NCI-H1930 (cell line): ENCODE measurements at places on chromosomes 11 and 22.

GRCh38 chr22:36302439-36303114 lies 49.6 kb downstream of the APOL1 start:
- DNase-seq = no peak

DNA sequence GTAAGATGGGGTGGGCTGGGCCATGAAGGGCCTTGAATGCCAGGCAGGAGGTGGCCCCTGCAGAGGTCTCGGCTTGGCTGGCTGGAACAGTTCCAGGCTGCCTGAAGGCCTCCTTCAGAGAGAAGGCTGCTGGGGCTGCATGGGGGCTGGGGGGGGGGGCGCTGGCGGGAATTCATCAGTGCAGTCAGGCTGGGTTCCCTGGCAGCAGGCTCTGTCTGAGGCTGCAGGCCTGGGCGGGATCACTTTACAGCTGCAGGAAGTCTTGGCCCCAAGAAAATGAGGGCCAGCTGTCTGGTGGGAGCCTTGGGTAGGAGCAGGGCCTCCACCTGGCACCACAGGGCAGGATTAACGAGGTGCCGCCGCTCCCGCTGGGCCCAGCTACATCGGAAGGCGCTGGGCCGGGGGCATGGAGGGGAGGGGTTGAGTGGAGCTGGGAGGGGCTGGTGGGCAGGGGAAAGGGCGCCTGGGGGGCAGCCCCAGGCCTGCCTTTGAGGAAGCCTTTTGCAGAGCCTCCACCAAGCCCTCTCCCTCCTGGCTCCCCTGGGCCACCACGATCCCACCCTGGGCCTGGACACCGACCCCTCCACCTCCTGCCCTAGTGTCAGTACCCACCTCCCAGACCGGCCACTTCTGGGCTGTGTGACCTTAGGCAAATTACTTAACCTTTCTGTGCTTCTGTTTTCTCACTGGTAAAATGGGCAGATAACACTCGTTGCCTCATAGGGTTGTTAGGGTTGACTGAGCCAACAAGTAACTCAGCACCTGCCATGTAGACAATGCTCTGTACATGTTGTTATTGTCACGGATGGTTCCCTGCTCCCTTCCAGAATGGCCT lies 31.0 kb upstream of the HMOX1 start:
- no peak for DNase-seq

GRCh38 chr11:16933291-16933690 lies 80.9 kb downstream of the PLEKHA7 start:
- no peak for DNase-seq

- no peak for DNase-seq
Observed at GRCh38 chr11:45812581-45813548, 7.9 kb downstream of the SLC35C1 start.

GRCh38 chr11:88315981-88316441 lies 21.5 kb downstream of the CTSC start:
- no peak for DNase-seq

DNA sequence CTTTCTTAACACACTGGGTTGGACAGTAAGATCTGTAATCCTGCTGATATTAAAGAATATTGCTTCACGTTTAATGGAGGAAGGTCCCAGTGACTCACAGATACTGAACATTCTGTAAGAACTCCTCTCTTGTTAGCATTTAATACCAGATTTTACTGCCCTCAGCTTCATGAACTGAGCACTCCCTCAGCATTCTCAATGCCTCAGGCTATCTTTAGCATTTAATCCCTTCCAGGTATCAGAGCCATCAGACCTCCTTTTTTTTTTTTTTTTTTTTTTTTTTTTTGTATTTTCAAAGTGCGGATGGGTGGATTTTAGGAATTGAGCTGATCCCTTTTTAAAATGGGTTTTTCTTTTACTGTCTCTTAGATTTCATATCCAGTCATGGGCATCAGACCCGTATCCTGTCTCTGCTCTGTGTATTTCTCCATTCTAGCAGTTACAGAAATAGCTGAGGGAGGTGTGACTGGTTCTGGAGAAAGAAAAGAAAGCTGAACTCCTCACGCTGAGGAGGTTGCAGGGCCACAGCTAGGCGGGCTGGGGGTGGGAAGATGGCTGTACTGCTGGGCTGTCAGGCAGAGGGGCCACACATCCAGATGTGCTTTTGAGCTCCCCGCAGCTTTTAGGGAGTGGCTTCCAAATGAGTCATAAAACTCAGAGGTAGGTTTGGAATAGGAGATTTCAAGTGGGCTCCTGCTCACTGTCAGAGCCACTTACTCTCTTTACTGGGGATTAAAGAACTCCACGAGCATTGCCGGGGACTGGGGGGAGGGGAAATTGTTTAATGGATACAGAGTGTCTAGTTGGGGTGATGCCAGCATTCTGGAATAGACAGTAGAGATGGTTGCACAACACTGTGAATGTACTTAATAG lies 97.0 kb downstream of the SYT9 start:
- no peak for DNase-seq

DNA sequence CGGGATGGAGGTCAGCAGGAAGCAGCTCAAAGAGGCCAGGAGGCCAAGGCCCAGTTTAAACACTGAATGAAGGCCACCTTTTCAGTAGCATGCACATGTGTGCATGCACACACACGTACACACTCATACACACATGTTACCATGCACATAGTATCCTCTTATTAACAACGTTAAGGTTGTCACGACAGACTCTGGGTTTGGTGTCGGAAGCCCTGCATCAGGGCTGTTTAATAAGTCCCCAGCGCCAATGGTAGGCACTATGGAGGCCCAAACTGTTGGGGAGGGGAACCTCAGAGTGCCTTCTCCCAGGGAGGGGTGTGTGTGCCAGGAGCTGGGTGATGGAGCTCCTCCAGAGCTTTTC lies 39.5 kb upstream of the ADA2 start:
- DNase-seq = no peak

DNA sequence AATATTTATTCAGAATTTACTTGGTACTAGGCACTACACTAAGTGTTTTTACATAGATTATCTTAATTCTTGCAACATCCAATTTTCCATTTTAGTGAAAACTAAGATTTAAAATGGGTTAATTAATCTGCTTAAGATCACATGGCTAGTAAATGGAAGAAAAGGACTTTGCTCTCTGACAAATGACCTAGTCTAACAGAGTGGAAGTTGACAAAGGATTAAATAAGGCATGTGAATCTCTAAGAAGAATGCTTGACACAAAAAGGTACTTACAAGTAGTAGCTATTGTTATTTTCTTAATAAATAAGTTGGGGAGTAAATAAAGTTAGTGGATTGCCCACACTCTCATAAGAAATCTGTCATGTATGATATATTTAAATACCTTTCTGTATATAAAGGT lies 584.8 kb downstream of the DLG2 start:
- no peak for DNase-seq

- DNase-seq = no peak
Observed at GRCh38 chr11:69535908-69536307, 54.4 kb downstream of the LINC01488 start.

DNA sequence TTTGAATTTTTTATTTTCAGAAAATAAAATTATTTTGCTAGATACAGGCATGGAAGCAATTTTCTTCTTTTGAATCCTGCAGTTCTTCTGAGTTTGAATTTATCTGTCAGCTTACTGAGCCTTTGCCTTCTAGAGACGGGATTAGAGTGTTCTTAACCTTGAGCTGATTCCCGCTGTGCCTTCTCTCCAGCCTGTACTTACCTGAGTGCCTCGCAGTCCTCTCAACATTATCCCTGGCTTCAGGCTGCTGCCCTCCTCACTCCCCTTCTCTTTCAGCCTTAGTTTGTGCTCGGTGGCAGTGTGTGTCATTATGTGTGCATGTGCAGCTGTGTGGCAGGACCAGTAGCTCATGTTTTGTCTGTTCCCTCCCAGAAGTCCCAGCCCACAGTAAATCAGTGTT lies 24.3 kb downstream of the OSBP2 start:
- no peak for DNase-seq

- DNase-seq = no peak
Observed at GRCh38 chr11:126433244-126433846, 77.9 kb downstream of the ST3GAL4 start.

DNA sequence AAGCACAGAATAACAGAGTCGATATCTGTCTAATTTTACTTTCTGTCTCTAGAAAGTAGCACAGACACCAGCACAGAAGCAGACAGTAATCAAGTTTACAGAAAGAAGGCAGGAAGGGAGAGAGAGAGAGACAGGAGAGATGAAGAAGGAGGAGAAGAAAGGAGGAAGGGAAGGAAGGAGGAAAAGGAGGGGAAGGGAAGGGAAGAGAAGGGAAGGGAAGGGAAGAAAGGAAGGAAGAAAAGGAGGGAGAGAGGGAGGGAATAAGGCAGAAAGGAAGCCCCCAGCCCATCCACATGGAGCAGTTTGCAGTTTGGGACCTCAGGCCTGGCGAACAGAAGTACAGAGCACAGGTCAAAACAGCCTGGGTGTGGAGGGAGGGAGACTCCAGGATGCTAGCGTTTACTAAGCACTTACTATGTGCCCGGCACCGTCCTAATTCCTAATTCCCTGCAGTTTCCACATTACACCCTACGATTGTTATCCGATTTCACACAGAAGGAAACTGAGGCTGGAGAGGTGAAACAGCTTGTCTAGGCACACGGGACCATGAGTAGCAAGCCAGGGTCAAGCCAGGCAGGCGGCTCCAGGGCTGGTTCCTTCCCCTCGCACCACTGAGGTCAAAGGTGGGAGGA lies 46.0 kb upstream of the WNT7B start:
- DNase-seq = no peak

- DNase-seq = no peak
Observed at GRCh38 chr11:63491240-63491587, 247 bp upstream of the PLAAT5 start.

DNA sequence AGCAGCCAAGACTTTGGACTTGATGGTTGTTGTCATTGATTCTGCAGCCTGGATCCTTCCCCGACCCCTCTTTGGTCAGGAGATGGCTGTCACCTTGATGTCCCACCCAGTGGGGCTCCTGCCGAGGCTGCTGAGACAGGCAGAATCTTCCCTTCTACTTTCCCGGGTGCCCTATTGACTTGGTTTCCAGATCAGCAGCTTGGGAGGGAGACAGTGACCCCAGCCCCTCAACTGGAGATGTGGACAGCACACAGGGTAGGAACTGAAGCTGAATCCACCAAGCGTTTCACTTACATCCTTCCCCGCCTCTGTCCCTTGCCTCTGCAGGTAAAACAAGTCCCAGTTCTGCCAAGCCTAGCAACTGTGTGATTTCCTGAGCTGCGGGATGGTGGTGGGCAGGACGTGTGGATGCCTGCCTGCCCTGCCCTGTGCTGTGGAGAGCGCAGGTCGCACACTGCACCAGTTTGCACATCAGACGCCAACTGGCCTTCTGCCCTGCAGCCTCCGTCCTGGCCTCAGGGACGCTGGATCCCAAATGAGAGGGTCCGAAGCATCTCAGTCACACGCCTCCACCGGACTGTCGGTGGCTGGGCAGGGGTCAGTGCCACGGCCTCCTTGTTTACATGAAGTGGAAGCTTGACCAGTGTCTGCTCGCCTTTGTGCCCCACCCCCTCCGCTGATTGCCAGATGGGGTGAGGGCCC lies 34.6 kb downstream of the FAM83F start:
- DNase-seq = no peak

DNA sequence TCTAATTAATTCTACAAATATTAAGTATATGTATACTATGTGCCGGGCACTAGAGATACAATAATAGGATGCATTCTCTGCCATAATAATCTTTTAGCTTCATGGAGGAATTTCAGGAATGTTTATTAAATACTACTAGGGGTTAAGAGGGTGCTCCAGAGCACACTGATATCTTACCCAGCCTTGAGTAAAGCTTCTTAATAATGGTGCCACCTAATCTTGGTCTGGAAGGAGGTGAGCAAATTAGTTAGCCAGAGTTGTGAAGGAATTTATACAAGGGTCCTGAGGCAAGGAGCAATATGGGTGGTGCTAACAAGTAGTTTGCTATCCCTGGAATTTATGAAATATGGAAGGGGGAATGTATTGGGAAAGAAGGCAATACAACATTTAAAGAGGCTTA lies 21.7 kb downstream of the ELP4 start:
- no peak for DNase-seq

- no peak for DNase-seq
Observed at GRCh38 chr22:36465232-36466021, 16.0 kb downstream of the TXN2 start.

GRCh38 chr11:1510928-1511327 lies 24.3 kb upstream of the MOB2 start:
- no peak for DNase-seq

GRCh38 chr22:46004105-46004866 lies 27.3 kb upstream of the WNT7B start:
- DNase-seq = no peak

DNA sequence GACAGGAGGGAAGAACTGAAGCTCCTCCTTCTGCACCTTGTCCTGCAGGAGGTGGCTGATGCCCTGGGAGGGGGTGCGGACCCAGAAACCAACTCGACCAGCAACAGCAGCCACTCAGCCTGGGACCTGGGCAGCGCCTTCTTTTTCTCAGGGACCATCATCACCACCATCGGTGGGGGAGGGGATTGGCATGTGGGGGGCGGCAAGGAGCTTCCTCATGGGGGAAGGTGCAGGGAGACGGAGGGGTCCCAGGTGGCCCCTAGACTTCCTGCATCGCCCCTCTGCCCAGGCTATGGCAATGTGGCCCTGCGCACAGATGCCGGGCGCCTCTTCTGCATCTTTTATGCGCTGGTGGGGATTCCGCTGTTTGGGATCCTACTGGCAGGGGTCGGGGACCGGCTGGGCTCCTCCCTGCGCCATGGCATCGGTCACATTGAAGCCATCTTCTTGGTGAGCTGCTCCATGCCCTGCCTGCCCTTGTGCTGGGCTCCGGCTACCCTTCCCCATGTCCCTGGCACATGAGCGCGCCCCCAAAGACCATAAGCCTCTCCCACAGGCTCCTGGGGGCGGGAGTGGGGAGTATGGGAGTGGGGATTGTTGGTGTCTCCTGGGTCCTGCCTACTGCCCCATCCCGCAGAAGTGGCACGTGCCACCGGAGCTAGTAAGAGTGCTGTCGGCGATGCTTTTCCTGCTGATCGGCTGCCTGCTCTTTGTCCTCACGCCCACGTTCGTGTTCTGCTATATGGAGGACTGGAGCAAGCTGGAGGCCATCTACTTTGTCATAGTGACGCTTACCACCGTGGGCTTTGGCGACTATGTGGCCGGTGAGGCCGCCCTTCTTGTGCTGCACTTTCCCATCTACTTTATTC lies 3.1 kb upstream of the CATSPERZ start:
- no peak for DNase-seq

DNA sequence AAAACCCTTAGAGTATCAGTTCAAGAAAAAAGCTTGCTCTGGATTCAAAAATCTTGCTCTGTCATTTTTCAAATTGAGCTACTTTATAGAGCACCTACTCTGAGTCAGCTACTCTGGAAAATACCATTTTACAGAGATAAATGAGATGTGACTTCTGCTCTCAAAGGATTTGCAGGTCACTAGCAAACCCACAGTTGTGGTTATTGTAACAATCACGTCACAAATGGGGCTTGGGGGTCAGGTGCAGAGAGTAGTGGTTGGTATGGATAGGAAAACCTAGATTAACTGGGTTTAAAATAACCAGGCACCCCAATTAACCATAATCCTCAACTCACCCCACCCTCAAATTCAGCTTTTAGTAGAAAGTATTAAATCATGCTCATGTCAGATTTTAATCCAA lies 52.3 kb downstream of the MSANTD4 start:
- no peak for DNase-seq

- DNase-seq = no peak
Observed at GRCh38 chr11:128830290-128831173, 36.6 kb downstream of the KCNJ1 start.
